ENCODE measurements at places on chromosomes 16 and 17. TPM values are rescaled to one million over a fixed set of nuclear protein-coding genes. Genes with fewer than 3 reads are reported as not detected.
A peak's percentile ranks its signal among the peaks of the same experiment; 100 is the strongest.

DNA sequence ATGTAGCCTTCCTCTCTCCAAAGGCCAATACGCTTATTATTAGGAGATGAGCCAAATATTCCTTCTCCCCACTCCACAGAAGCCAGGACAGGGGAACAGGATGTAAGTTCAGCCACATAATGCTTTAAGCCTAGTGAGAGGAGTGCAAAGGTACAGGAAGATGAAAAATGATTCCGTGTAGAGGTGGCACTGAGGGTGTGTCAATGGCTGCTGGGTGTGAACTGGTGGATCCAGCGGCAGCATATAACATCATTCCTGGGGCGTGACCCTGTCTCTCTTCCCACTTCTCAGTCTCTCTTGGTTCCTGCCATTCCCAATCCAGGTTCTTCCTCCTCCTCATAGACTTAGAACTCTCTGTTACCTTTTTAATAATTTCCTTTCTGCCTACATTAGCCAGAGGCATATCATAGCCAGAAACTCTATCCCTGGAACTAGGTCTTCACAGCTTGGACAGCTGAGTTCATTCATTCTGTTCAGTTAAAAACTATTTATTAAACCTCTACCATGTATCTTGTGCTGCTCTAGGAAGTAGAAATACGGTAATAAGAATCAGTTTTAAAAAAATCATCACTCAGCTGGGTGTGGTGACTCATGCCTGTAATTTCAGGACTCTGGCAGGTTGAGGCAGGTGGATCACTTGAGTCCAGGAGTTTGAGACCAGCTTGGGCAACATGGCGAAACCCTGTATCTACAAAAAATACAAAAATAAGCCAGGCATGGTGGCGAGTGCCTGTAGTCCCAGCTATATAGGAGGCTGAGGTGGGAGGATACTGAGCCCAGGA is 58.0 kb upstream of the FAM20A start:
- no peak overlapping the region for H3K27ac ChIP-seq
- H3K4me3 ChIP-seq = no peak overlapping the region
- no peaks in the 10 kb centered on the region for H3K4me1 ChIP-seq
- no peak for DNase-seq
- no peaks in the 10 kb centered on the region for H3K27me3 ChIP-seq

The SOX8 gene
- 61.3 TPM for total RNA-seq

The SLC16A13 gene
- total RNA-seq = 0.66 TPM

DNA sequence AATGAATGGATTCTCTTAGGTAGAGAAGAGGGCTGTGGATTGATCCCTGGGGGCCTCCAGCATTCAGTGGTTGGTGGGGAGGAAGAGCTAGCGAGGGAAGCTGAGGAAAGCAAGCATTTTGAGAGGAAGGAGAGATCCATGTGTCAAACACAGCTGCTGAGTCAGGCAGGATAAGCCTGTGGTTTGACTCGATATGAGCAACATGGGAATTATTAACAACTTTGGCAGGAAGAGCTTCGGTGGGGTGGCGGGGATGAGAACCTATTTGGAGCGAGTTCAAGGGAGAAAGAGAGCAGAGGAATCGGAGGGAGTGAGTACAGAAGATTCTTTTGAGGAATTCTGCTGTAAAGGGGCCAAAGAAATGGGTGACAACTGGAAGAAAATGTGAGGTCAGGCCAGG is 59.5 kb upstream of the CDC42EP4 start:
- H3K27me3 ChIP-seq = peaks cover 2% of the 10 kb centered on the region
- H3K4me1 ChIP-seq = peaks cover 32% of the 10 kb centered on the region
- no peak overlapping the region for H3K4me3 ChIP-seq
- DNase-seq = no peak
- H3K27ac ChIP-seq = no peak overlapping the region

DNA sequence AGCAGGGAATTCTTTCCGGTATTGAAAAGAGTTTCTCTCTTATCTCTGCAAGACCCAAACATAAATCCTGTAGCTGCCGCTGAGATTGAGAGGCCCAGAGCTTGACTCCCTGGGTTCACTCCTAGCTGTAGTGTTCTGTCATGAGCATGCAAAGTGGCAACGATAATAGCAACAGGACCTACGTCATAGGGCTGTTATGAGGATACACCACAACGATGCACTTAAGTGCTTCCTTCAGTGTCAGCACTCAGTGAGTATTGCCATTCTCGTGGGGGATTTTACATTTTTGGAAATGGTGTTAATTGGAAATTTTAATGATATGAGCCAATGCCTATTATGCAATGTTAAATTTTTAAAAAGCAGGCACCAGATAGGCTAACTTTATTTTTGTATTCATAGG is 199.8 kb downstream of the CYLD start:
- H3K27ac ChIP-seq = no peak overlapping the region
- no peaks in the 10 kb centered on the region for H3K36me3 ChIP-seq
- no peaks in the 10 kb centered on the region for H3K4me1 ChIP-seq
- DNase-seq = no peak
- no peak overlapping the region for H3K4me3 ChIP-seq

The GPR139 gene
- 0.72 TPM for total RNA-seq

DNA sequence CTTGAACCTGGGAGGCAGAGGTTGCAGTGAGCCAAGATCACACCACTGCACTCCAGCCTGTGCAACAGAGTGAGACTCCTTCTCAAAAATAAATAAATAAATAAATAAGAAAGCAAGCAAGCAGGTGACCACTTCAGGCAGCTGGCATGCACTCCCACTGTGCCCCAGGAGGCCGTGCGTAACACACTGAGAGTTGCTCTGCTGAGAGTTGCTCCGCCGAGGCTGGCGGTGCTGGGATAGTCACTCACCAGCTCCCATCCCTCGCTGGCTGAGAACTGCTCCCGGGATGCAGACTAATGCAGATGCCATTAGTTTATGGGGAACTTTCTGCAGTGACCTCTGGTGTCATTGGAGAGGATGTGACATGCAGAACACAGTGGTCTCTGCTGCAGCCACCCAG is 105.7 kb upstream of the PLCG2 start:
- peaks cover 10% of the 10 kb centered on the region for H3K4me1 ChIP-seq
- no peaks in the 10 kb centered on the region for H3K27me3 ChIP-seq
- peaks cover 65% of the 10 kb centered on the region for H3K36me3 ChIP-seq
- no peak for DNase-seq
- H3K4me3 ChIP-seq = no peak overlapping the region

The CA5A gene
- total RNA-seq = not detected

- peaks cover 97% of the 10 kb centered on the region for H3K4me1 ChIP-seq
- peak overlapping the region; percentile 3 for H3K4me3 ChIP-seq
- H3K36me3 ChIP-seq = peaks cover 17% of the 10 kb centered on the region
- no peaks in the 10 kb centered on the region for H3K27me3 ChIP-seq
- peak; percentile 62 for DNase-seq
Measured at GRCh38 chr17:40321961-40322357, 13.0 kb downstream of the RARA start.

DNA sequence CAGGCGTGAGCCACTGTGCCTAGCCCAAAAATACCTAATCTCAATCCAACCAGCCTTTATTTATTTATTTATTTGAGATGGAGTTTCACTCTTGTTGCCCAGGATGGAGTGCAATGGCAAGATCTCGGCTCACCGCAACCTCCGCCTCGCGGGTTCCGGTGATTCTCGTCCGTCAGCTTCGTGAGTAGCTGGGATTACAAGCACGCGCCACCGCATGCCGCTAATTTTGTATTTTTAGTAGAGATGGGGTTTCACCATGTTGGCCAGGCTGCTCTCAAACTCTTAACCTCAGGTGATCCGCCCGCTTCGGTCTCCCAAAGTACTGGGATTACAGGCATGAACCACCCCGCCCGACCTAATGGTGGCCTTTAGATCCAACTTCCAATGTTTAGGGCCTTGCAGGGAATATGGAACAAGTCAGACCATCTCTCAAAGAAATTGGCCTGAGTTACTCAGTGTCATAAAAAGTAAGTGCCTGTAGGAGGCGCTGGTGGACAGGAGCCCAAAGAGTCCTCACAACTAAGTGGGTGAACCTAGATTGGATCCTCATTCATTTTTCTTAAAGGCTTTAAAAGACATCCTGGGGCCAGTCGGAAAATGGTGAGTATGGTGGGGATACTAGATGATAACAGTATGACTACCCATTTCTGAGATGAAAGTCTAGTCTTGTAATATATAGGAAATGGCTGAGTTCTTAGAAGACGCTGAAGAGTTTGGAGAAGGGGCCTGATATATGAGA is 4.6 kb downstream of the ZSCAN10 start:
- peaks cover 9% of the 10 kb centered on the region for H3K4me1 ChIP-seq
- H3K27ac ChIP-seq = no peak overlapping the region
- H3K36me3 ChIP-seq = no peaks in the 10 kb centered on the region
- no peak for DNase-seq

GRCh38 chr17:77233635-77234334 is 93.0 kb downstream of the SEC14L1 start:
- no peak overlapping the region for H3K4me3 ChIP-seq
- H3K4me1 ChIP-seq = peaks cover 18% of the 10 kb centered on the region
- H3K27ac ChIP-seq = no peak overlapping the region
- DNase-seq = no peak

The SPAG7 gene
- total RNA-seq = 85.2 TPM

The KRTAP3-2 gene
- total RNA-seq = not detected

- DNase-seq = no peak
- H3K27ac ChIP-seq = no peak overlapping the region
- no peaks in the 10 kb centered on the region for H3K4me1 ChIP-seq
- H3K27me3 ChIP-seq = no peaks in the 10 kb centered on the region
- no peak overlapping the region for H3K4me3 ChIP-seq
Measured at GRCh38 chr17:65389949-65390348, 171.5 kb downstream of the AXIN2 start.

DNA sequence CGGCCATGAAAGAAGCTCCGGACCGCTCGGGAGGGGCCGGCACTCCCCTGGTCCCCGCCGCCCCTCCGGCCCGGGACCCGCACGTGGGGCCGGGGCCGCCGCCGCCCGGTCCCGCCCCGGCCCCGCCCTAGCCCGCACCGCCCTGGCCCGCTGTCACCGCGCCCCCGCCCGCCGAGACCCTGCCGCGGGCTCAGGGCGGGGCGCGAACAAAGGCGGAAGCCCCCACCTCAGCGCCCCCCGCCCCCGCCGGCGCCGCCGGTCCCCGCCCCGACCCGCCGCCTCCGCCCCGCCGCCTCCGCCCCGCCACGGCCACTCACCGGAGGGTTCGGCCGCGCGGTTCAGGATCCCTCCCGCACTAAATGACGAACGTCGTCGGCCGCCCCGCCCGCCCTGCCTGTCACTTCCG is at the start of gene ARHGDIA:
ARHGDIA (minus strand) TSS at position 357 of the 406 bp plus-strand sequence. CDS start 1,407 bp downstream, outside the sequence.
- H3K4me3 ChIP-seq = peak within 1 kb of the TSS; percentile 86
- DNase-seq = no peak
- peaks cover 40% of the 10 kb centered on the region for H3K4me1 ChIP-seq
- peak within 1 kb of the TSS; percentile 91 for H3K27ac ChIP-seq
- no peaks in the 10 kb centered on the region for H3K27me3 ChIP-seq

- H3K27me3 ChIP-seq = no peaks in the 10 kb centered on the region
- H3K4me1 ChIP-seq = peaks cover 33% of the 10 kb centered on the region
- peaks cover 84% of the 10 kb centered on the region for H3K36me3 ChIP-seq
Measured at GRCh38 chr16:1539720-1540555, 6.5 kb downstream of the TMEM204 start.
